ENCODE measurements at places on chromosomes 2 and 18. TPM values are rescaled to one million over a fixed set of nuclear protein-coding genes. Genes with fewer than 3 reads are reported as not detected.

The GBX2 gene
- total RNA-seq = 1.9 TPM

- DNase-seq = peak; percentile 85
These were observed 123.0 kb downstream of the MAP4K4 start for GRCh38 chr2:101820519-101820918.

The NEB gene
- total RNA-seq = 0.23 TPM

The ACVR1C gene
- 0.05 TPM for total RNA-seq

The FAHD2A gene
- 35.1 TPM for total RNA-seq

GRCh38 chr2:132936261-132936660 lies 266.3 kb upstream of the LYPD1 start:
- DNase-seq = no peak

GRCh38 chr18:54260396-54261072 lies 8.8 kb upstream of the POLI start:
- DNase-seq = no peak

The KLHL30 gene
- total RNA-seq = not detected

GRCh38 chr18:55228191-55228590 lies 268.9 kb upstream of the CCDC68 start:
- no peak for DNase-seq

- DNase-seq = peak; percentile 69
These were observed 208.2 kb upstream of the ARL4C start for GRCh38 chr2:234705108-234705507.

The RGPD4 gene
- total RNA-seq = not detected

GRCh38 chr2:128500138-128500800 lies 181.6 kb upstream of the HS6ST1 start:
- no peak for DNase-seq

- no peak for DNase-seq
These were observed 491.8 kb downstream of the KCNJ3 start for GRCh38 chr2:155190342-155190741.

- no peak for DNase-seq
These were observed 6.4 kb downstream of the NGEF start for GRCh38 chr2:233006648-233007047.

DNA sequence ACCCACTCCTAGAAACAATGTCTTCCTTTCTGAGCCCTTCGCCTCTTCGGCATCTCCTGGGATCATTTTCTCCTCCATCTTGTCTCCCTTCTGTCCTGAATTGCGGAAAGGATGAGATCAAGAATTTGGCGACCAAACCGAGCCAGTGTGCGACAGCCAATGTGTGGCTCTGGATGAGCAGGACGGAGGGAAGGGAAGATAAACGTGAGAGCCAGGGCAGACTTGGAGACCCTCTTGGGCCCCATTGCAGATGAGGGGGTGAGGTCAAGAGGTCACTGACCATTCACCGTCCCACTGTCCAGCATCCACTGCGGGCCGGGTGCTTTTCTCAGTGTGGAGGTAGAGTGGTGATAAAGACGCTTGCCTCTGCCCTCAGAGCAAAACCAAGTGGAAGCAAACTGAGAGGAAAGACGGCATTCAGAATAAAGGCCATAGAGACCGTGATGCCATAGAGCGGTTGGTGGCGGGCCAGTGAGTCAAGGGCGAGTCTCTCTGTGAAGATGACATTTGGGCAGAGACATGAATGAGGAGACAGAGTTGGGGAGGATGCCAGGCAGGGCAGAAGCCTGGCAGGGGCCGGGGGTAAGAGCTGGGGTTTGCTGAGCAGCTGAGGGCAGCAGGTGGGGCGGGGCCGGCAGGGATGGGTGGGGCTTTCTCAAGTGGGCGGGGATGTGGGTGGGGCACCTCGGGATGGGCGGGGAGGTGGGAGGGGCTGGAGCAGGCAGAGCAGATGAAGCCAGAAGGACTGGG lies 55.6 kb downstream of the ACAA2 start:
- no peak for DNase-seq

DNA sequence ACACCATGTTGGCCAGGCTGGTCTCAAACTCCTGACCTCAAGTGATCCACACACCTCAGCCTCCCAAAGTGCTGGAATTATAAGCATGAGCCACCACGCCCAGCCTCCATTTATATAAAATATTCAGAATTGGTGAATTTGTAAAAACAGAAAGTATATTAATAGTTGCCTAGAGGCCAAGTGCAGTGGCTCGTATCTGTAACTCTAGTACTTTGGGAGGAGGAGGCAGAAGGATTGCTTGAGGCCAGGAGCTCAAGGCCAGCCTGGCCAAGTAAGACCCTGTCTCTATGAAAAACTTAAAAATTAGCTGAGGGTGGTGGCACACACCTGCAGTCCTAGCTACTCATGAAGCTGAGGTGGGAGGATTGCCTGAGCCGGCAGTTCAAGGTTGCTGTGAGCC lies 89.6 kb downstream of the SLC25A12 start:
- no peak for DNase-seq

DNA sequence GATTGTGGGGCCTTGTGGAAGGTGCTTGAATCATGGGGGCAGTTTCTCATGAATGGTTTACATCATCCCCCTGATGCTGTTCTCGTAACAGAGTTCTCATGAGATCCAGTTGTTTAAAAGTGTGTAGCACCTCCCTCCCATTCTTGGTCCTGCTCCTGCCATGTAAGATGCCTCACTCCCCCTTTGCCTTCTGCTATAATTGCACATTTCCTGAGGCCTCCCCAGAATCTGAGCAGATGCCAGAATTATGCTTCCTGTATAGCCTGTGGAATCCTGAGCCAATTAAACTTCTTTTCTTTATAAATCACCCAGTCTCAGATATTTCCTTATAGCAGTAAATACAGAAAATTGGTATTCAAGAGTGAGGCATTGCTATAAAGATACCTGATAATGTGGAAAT lies 15.6 kb upstream of the WDR75 start:
- DNase-seq = peak; percentile 18

The PHOSPHO2 gene
- 5.8 TPM for total RNA-seq

- DNase-seq = no peak
These were observed 401.4 kb upstream of the POU3F3 start for GRCh38 chr2:104452558-104452957.

The MAPK4 gene
- total RNA-seq = not detected

The GCA gene
- 3.5 TPM for total RNA-seq

The NEDD4L gene
- total RNA-seq = 83.9 TPM

DNA sequence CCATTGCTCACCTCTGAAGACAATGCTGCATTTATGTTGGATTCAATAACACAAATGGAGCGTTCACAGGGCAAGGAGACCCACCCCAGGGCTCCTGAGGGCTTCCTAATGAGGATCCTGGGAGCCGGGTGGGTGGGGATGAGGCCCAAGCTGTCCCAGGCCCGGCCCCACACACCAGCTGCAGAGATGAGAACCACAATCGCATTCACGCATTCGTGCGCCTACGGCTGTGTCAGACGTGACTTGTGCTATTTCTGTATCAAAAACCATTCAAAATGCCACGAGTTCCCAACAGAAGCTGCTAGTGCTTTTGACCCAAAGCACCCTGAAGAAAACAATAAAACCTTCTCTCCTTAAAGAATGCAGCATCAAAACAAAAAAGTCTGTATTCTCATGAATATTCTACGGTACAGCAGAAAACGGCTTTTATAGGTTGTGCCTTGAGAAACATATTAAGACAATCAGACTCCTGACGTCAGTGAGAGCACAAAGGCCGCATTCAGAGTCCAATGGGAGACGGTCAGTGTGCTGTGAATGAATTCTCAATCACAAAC lies 205.4 kb downstream of the HDAC4 start:
- no peak for DNase-seq

Data from HT1080 (cell line).